ENCODE measurements at places on chromosomes 1 and 21.

- DNase-seq, result no peak
Measured at GRCh38 chr21:38938343-38938742, 132.6 kb downstream of the ETS2 start.

- no peak for DNase-seq
Measured at GRCh38 chr1:204344665-204345355, 14.9 kb downstream of the PLEKHA6 start.

- DNase-seq, result no peak
Measured at GRCh38 chr1:222466150-222466865, 81.6 kb downstream of the HHIPL2 start.

DNA sequence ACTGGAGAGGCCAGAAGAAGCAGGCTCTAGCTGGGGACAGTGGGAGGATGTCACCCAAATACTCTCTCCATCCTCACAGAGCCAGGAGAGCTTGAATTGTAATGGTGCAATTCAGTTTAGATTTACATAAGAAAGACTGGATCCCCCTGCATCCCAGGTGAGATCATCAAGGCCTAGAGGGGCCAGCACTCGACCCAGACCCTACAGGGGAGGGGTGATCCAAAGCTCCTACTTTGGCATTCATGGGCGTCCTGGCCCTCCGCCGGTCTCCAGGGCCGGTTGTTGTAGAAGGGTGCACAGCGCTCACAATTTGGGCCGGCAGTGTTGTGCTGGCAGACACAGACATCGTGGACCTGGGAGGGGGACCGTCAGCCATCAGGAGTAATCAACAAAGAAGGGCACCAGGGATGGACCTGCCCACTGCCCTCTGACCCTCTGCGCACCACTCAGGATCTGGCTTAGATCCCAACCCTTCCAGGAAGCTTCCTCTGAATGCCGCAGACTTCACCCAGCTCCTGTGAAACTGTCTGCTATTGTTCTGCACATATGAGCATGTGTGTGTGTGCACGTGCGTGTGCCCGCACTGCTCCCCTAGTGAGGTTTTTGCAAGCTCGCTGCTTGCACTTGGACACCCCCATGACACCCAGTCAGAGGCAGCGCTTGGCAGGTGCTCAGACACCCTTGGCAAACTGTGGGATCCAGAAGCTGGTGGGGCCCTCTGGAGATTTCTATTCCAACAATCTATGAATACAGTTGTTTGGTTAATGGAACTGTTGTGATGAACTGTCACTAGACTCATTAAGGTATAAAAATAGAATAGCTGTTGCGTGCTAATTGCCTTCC, 21.6 kb downstream of the LAMB3 start:
- DNase-seq, result no peak

- no peak for DNase-seq
Measured at GRCh38 chr1:50347933-50348332, 75.3 kb downstream of the DMRTA2 start.

DNA sequence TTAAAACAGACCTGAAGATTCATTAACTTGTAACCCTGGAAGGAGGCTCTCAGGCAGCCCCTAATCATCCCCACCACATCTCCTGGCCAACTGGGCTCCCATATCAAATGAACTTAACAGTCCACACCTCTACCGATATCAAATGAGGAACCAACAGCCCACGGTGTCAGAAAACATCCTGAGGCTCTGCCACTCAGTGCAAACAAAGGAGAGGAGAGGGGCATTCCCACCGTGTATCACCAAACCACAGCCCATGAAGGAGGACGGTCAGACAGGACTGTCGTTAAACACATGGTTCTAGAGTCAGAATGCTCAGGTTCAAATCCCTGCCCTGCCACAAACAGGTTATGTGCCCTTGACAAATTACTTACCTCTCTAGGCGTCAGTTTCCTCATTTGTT, 52.5 kb downstream of the ERI3 start:
- DNase-seq, result no peak

DNA sequence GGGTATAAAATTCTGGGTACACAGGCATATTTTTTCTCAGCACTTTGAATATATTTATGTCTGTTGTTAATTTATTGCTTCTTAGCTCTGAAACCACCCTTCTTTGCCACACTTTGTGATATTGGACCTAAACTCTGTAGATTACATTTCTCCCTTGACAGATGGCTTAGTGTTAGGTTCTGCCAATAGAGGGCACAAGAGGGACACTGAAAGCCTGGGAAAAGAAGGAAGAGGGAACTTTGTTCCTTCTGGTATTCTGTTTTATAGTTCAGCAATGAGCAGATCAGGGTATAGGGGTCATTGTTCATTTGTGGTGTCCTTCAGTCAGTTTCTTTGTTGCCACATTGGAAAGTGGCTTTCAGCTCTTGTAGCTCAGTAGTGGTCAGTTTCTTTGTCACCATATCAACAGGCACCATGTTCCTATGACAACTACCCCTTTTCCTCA, 423.5 kb upstream of the PROX1 start:
- DNase-seq, result no peak
